ENCODE measurements at places on chromosomes 5 and 9.
A peak's percentile ranks its signal among the peaks of the same experiment; 100 is the strongest.

DNA sequence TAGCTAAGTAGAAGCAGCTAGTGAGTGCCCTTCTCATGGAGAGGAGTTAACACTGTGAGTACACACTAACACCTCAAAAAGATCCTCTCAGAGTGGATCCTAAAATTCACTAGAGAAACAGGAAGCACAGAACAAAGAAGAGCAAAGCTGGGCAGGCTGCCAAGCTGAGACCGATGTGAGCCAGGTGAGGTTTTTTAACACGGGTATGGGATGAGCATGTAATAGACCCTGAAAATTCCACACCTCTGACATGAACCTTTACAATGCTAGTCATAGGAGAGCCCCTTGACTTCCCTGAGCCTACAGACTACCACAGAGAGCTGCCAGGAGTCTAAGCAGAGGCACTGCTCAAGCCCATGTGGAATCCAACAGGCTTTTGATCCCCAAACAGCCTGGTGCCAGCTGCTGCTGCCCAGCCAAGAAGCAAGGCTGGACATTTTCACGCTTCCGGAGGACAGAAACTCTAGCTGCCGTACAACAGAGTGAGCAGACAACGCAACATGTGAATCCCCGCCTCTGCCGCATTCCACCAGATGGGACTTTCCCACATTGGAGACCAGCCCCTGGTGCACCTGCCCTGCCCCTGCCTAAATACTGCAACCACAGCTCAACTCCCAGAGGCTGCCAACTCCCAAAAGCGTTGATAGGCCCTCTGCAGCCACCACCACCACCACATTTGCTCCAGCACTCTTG, 280.8 kb downstream of the CDH10 start:
- DNase-seq: peak; percentile 76

DNA sequence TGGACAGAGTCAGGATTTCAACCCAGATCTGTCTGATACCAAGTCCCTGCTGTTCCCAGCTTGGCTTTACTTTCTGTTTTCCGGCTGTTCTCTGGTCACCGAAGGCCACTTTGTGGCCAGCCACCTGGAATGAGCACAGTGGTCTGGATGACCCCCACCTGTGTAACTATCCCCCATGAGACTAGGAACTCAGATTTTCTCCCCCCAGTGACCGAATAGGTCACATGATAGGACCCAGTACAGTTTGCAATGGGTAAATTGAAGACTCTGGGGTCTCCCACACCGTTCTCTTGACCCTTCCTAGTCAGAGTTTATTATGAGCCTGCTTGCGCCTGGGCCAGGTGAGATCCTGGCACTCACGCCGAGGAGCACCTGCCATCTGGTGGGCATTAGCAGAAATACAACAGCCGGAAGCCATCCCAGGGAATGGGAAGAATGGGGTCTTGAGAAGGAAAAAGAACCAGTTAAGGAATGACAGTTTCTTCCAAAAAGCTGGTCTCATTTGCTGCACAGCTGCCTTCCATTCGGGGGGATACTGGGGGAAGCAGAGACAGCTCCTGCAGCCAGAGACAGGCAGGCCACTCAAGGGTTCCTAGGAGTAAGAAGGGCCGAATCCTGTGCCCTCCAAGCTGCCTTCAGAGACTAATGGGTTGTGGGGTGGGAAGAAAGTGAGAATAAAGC, 7.1 kb downstream of the PHYHD1 start:
- peak; percentile 57 for DNase-seq

- no peak for DNase-seq
These were observed 24.1 kb downstream of the ITK start for GRCh38 chr5:157204765-157205164.

DNA sequence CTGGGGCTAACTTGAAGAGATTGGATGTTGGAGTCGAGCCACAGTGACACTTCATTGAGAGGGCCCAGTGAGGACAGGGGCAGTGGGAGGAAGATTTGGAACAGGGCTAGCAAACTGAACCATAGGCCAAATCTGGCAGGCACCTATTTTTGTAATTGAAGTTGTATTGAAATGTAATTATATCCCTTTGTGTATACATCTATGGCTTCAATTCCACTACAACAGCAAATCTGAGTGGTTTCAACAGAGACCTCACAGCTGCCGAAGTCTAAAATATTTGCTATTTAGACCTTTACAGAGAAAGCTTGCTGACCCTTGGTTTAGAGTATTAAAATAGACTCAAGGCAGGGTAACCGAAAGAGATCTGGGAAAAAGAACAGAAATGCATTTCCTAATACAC, 4.7 kb upstream of the TNFSF8 start:
- peak; percentile 50 for DNase-seq

- DNase-seq: no peak
These were observed 639.0 kb upstream of the TYRP1 start for GRCh38 chr9:12054235-12054634.

- no peak for DNase-seq
These were observed 105.5 kb upstream of the LMX1B start for GRCh38 chr9:126508171-126508591.

Measured in right hindlimb (tissue), 1 donor.